ENCODE measurements at places on chromosomes 5 and 9. TPM values are rescaled to one million over a fixed set of nuclear protein-coding genes. Genes with fewer than 3 reads are reported as not detected.

SPOCK1 gene
- total RNA-seq, result 10.4 TPM

DNA sequence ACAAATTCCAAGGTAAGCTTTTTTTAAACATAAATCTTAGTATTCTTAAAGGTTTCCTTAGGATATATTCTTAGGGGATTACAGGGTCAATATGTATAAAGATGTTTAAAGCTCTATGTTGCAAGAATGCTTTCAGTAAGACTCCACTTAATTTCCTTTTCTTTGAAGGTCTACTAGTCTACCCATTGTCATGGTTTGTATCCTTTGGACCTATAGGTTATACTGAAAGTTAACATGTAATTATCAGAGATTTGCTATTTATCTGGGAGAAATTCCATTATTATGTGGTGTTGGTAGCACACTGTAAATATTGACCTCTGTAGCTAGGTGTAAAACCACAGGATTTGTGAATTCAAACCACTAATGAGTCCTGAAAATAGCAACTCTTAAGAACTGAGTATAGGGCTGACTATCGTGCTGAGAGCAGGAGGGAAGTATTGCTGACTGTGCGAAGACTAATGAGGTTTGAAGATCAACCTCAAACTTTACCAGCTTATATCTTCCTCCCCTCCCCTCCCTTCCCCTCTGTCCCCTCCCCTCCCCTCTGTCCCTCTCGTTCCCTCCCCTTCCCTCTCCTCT is 85.6 kb downstream of the GADD45G start:
- no peak for DNase-seq

GRCh38 chr9:123225995-123226394 is 42.4 kb downstream of the STRBP start:
- no peak for DNase-seq

GRCh38 chr5:136057401-136058038 is 28.7 kb downstream of the TGFBI start:
- no peak for DNase-seq

GRCh38 chr9:84411683-84412267 is 71.2 kb upstream of the SLC28A3 start:
- DNase-seq, result no peak

NR5A1 gene
- not detected for total RNA-seq

NIPAL4 gene
- total RNA-seq, result 5.8 TPM

DNA sequence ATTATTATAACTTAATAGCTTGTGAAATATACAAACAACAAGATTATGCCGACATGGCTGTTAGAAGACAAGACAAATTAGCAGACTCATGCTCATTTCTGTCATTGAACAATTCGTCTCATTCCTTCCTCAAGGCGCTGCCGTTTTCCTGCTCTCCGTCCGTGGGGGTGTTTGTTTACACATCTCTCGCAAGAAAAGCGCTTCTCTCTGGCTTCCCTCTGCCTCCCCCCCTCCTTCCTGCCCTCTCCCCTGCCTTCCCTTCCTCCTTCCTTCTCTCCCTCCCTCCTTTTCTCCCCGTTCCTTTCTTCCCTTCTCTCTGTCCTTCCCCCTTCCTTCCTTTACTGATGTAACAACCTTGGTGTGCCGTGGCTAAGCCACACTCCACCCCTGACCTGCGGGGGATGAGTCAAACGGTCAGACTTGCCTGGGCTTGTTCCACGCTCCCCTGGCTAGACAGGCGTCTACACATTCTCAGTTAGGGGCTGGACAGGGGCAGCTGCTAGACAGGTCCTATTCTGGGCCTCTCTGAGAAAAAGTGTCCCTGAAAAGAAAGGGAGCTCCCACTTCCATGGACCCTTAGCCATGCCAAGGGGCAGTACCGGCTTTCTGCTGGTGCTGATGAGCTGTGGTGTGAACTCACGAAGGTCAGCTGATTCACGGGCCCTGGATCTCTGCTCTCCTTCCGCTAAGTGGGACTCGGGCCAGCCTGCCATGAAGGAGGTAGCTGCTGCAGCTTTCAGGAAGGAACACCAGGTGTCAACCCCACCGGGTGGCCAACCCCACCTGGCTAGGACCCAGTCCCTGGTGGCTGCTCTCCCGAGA is 32.0 kb upstream of the SPTLC1 start:
- DNase-seq, result no peak

ZNF483 gene
- 29.7 TPM for total RNA-seq

- no peak for DNase-seq
Observed at GRCh38 chr9:16243798-16244197, 626.7 kb downstream of the BNC2 start.

- no peak for DNase-seq
Observed at GRCh38 chr5:129412721-129413120, 47.4 kb upstream of the ADAMTS19 start.

RFK gene
- total RNA-seq, result 3.8 TPM

DNA sequence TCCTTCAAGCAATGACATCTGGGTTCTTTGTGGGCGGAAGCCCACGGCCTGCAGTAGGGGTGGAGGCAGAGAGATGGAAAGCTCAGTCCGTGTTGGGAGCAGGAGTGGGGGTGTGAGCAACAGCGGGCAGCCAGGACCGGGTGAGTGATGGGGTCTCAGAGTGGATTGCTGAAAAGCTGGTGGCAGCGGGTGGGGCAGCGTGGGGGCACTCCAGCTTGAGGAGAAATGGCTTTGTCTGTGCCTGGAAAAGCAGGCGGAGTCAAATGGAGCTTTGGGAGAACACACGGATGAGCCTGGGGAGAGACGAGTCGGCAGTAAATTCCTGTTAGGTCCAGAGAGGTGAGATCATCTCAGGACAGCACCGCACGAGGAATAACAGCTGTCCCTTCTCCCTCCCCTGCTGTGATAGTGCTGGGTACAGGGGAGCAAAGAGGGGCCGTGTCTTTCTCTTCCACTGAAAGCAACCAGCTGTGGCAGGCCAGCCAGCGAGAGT is 42.1 kb downstream of the CACNA1B start:
- no peak for DNase-seq

- DNase-seq, result no peak
Observed at GRCh38 chr9:92047500-92047899, 67.7 kb downstream of the SPTLC1 start.

SLC6A3 gene
- not detected for total RNA-seq

STPG3 gene
- not detected for total RNA-seq

GRCh38 chr9:135394131-135394530 is 85.5 kb upstream of the PPP1R26 start:
- no peak for DNase-seq

DNA sequence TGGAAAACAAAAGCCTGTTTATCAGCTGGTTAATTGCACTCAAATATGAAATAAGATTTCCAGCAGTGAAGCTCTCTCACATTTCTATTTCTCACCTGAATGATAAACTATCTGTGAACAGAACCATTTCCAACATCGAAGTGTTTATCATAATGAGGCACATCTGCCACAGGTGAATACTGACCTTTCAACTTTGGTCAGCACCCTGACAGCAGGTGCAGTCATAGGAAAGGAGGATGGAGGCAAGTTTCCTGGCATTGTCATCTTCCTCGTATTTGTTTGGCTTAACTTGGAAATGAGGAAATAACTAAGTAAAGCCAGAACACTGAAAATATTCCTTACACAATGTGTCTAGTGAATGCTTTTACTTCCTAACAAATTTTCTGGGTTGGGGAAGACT is 716.4 kb downstream of the NR2F1-AS1 start:
- DNase-seq, result no peak
